ENCODE measurements at places on chromosomes 16 and 17.
A peak's percentile ranks its signal among the peaks of the same experiment; 100 is the strongest.

DNA sequence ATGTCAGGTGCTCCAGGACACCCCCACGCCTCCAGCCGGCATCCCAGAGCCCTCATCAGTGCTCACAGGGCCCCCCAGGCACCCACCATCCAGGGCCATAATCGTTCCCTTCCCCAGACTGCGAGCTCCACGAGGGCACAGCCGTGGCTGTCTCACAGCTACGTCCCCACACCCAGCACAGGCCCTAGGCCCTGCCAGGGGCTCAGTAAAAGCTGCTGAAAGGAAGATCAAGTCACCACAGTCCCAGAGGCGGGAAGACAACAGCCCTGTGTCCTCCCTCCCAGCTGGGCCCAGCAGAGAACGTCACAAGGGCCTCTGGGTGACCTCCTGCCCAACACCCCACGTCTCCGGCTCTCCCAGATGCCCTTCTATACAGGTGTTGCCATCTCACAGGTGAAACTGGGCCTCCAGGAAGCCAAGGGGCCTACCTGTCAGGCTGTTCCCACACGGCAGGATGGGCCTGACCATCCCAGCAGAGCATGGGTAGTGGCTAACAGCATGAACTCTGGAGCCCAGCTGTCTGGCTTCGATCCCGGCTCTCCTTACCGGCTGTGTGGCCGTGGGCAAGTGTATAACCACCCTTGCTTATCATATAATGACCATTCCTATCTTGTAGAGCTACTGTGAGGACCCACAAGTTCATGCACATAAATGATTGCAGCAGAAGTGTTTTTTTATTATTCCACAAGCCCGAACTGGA lies 17.9 kb downstream of the ARL2BP start:
- no peak for DNase-seq

GRCh38 chr16:70496513-70496912 lies 26.8 kb downstream of the COG4 start:
- DNase-seq = no peak

GRCh38 chr16:77223184-77223583 lies 24.0 kb downstream of the SYCE1L start:
- no peak for DNase-seq

GRCh38 chr17:17134051-17134956 lies 71.8 kb downstream of the PLD6 start:
- DNase-seq = no peak

- no peak for DNase-seq
These were observed 171.1 kb upstream of the IRX6 start for GRCh38 chr16:55152875-55153390.

- no peak for DNase-seq
These were observed 9.2 kb downstream of the HSBP1 start for GRCh38 chr16:83817022-83817421.

- DNase-seq = no peak
These were observed 94.2 kb downstream of the AIPL1 start for GRCh38 chr17:6340708-6341107.

DNA sequence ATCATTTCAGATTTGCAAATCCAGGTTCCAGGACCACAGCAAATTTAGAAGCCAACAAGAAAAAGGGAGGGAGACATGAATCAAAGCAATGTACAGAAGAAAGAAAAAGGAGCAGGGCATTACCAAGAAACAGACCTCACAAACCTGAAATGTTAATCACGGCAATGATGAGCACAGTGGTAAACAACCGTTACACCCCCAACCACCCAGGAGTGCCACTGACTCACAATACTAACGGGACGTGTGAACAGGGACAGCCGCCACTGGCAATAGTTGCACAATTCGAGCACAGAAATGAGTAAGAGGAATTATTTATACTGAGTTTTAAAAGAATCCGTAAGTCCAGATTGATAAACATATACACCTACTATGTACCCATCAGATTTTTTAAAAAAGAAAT lies 13.8 kb downstream of the USP22 start:
- no peak for DNase-seq

GRCh38 chr17:58384897-58385296 lies 32.4 kb downstream of the RNF43 start:
- DNase-seq = no peak

DNA sequence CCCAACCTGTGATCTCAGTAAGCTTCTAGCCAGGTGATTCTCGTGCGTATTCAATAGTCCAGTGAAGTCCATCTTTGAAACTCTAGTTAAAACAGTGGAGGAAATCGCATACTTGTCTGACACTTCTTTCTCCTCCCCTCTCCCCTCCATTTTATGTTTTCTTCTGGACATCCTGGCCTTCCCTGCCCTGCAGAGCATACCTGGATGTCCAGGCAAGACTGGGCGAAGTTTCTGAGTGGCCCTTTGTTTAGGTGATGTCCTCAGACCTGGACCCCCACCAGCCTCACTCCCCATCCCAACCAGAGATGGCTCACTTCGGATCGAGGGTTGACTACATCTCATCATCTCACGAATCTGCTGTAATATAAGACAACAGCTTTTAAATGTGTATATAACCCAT lies 65.7 kb downstream of the CCDC182 start:
- DNase-seq = no peak

- no peak for DNase-seq
These were observed 469 bp downstream of the AMZ2 start for GRCh38 chr17:68248199-68248825.

GRCh38 chr17:66967837-66968543 lies 3.5 kb downstream of the CACNG4 start:
- DNase-seq = no peak

- DNase-seq = no peak
These were observed 670.0 kb downstream of the TOX3 start for GRCh38 chr16:51876934-51877333.

DNA sequence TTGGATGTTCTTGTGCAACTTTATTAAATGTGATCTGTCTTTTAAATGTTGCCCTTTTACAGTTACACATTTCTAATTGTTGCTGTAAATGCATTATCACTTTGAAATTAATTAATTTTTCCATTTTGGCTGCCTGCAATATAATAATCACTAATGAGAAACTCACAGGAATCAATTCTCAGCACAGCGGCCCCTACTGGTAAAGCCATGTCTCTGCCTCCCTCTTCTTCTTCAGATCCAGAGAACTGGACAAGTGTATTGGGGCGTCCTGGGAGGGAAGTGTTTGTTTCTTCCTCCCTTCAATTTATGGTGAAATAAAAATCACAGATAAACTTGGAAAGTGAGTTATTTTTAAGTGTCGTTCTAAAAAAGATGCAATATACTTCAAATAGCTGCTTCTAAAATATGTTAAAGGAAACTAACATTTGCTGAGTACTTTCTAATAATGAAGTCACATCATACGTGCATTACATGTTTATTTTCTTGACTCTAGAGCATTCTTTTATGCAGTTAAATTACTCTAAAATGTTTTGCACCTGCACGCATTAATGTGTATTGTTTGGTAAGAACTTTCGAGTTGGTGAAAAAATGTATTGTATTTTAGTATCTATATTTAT lies 338.0 kb downstream of the WWOX start:
- DNase-seq = peak; percentile 30

GRCh38 chr17:36063786-36064541 lies at the start of gene CCL18:
CCL18 (plus strand) TSS chr17:36064272; CDS start chr17:36064343, 71 bp downstream.
- DNase-seq = no peak

GRCh38 chr17:70201872-70202419 lies 32.6 kb downstream of the KCNJ2 start:
- no peak for DNase-seq

DNA sequence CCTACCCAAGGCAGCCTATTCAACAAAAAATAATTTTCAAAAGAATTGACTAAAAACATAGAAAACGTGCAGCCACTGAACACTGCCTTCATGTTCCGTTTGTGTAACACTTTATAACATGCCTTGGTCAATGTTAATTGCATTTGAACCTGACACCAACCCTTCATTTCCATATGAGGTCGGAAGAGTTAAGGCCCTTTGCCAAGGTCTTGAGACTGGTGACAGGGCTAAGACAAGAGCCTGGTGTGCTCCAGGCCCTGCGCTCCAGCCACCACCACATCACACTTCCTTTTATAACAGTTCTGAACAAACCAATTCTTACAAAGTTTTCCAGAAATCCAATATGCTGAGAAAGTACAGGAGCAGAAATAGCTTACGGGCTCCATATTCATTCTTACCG lies 4.2 kb downstream of the BBS2 start:
- peak; percentile 15 for DNase-seq

- DNase-seq = no peak
These were observed 56.5 kb downstream of the CYTH1 start for GRCh38 chr17:78725448-78726021.

GRCh38 chr16:1794221-1794871 lies 841 bp upstream of the IGFALS start:
- DNase-seq = no peak

GRCh38 chr17:49708515-49709183 lies 885 bp upstream of the SLC35B1 start:
- DNase-seq = no peak

GRCh38 chr16:57306676-57307341 lies 22.3 kb upstream of the PLLP start:
- no peak for DNase-seq

DNA sequence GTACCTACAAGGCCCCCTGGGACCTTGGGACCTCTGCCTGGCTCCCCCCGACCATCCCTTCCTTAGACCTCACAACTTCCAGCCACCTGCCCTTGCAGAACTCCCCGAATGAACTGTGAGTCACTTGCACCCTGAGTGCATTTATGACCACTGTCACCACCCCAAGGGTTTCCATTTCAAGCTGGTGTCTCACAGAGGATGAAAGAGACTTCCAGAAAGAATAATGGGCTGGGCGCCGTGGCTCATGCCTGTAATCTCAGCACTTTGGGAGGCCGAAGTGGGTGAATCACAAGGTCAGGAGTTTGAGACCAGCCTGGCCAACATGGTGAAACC lies 124.5 kb upstream of the CIBAR2 start:
- DNase-seq = no peak

DNA sequence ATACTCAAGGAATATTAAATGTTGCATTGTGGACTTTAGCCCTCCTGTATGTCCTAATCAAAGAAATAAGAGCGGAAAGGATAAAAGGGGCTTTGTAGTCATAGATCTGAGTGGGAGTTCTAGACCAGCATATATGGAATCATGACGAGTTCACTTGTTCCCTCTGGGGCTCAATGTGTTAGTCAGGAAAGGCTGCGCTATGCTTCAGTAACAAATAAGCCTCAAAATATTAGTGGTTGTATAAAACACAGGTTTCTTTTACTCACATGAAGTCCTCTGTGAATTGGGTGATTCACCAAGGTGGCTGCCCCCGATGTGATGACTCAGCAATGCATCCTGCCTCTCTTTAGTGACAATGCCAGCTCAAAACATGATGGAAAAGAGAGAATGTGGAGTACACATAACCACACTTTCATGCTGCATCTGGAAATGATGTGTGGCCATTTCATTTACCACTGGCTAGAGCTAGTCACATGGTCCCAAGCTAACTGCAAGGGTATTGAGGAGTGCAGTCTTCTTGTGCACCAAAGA lies 63.3 kb upstream of the IRX5 start:
- no peak for DNase-seq

DNA sequence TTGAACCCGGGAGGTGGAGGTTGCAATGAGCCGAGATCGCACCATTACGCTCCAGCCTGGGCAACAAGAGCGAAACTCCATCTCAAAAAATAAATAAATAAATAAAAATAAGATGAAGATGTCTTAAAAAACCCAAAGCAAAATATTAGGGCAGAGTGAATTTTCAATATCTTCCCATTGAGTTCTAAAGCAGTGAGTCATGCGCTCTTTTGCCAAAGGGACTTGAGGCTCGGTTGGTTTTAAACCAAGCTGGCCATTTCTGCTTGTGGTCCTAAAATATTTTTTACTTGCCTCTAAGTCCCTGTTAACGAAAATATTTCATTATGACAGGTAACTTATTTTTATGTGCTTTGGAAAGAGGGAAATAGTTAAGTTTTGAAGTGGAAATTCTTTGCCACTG lies 4.7 kb downstream of the PAFAH1B1 start:
- no peak for DNase-seq

DNA sequence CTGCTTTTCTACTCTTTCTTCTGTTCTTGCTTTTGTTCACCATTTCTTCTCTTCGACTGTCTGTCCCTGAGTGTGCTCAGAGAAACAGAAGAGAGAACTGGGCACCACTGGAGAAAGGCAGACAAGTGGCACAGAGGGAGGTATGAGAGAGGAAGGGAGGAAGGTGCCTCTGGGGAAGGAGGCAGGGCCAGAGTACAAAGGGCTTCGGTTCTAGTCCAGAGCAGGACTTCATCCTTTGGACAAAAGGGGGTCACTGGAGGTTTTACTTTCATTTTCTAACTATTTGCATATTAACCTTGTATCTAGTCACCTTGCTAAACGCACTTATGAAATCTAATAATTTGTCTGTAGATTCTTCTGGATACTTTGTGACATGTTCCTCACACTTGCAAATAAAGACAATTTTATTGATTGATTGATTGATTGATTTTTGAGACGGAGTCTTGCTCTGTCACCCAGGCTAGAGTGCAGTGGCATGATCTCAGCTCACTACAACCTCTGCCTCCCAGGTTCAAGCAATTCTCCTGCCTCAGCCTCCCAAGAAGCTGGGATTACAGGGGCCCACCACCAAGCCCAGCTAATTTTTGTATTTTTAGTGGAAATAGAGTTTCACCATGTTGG lies 13.5 kb downstream of the ITGB4 start:
- DNase-seq = no peak

- DNase-seq = no peak
These were observed 134.4 kb downstream of the COPRS start for GRCh38 chr17:31724619-31725018.

DNA sequence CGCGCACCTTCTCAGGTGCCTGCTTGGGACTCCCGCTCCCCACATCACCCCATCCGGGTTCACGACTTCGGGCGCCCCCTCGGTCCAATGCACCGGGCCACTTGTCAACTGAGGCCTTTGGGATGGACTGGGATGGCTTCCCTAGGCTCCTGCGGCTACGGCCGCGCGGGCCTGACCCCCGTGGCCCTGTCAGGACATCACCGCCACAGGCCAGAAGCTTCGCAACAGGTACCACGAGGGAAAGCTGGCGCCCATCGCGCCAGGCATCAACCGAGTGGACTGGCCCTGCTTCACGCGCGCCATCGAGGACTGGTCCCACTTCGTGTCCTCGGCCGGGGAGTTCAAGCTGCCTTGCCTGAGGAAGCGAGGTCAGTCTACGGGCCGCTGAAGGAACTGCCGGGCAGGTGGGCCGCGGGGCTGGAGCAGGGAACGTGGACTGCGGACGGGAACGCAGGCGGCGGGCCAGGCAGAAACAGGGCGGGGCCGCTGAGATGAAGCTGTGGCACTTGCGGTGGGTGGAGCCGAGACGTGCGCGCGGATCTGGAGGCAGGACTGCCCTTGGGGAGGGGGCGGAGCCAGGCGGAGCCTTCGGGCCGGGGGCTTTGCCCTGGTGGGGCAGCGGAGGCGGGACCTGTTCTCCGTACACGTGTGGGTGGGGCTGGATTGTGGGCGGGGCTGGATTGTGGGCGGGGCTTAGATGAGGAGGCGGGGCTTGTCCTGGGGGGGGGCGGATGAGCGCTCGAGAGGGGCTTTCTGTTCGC lies 13.7 kb upstream of the CNGB1 start:
- no peak for DNase-seq

GRCh38 chr17:37160944-37161343 lies 212.2 kb downstream of the AATF start:
- no peak for DNase-seq
